Ascending aorta (tissue), 2 donors: ENCODE measurements at places on chromosomes 5 and 9. TPM values are rescaled to one million over a fixed set of nuclear protein-coding genes. Genes with fewer than 3 reads are reported as not detected.

The TNFSF8 gene
- 0.96 TPM for total RNA-seq

The FBN2 gene
- total RNA-seq: 0.11 TPM

The SPINK4 gene
- not detected for total RNA-seq

DNA sequence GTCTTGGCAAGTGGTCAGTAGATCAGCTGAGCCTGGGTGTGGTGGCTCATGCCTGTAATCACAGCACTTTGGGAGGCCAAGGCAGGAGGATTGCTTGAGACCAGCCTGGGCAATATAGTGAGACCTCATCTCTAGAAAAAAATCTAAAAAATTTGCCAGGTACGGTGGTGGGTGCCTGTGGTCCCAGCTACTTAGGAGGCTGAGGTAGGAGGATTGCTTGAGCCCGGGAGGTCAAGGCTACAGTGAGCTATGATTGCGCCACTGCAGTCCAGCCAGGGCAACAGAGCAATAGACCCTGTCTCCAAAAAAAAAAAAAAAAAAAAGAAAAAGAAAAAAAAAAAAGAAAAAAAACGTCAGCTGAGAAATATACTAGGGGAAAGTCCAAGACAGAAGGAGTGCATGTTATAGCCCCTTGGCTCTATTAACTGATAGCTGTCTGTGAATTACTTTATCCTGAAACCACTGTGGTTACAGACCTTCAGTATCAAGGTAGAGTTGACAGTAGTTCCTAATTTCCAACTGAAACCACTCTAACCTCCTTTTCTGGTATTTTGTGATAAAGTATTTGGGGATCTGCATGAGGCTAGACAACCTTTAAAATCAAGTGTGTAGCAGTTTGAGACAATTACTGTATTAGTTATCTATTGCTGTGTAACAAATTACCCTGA, 2.3 kb upstream of the INIP start:
- no peak for DNase-seq
- peaks cover 8% of the 10 kb centered on the region for H3K4me1 ChIP-seq
- H3K27ac ChIP-seq: no peak overlapping the region
- no peak overlapping the region for H3K4me3 ChIP-seq
- H3K27me3 ChIP-seq: no peaks in the 10 kb centered on the region
- H3K36me3 ChIP-seq: no peaks in the 10 kb centered on the region

- no peak for DNase-seq
- no peak overlapping the region for H3K27ac ChIP-seq
- no peaks in the 10 kb centered on the region for H3K27me3 ChIP-seq
- H3K36me3 ChIP-seq: no peaks in the 10 kb centered on the region
Observed at GRCh38 chr5:139839232-139839815, 43.7 kb downstream of the PSD2 start.

DNA sequence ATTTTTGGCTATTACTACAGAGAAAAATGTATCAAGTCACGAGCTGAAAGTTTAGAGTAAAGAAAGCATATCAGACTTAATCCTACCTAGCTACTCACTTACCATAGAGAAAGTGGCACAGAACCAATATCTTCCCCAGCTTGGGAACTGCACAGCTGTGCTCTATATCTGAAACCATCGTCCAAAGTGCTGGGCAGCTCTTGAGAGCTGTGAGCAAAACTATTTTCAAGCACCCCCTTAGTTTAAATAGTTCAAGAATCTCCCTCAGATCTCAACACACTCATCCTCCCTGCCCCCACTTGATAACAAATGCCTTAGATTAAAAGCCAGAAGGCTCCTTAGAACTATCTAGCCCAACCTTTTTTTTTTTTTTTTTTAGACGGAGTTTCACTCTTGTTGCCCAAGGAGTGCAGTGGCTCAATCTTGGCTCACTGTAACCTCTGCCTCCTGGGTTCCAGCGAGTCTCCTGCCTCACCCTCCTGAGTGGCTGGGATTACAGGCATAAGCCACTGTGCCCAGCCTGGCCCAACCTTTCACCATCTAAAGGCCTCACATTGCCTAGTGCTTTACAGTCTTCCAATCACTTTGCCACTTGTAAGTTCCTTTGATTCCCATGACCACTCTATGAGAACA, 94.2 kb upstream of the APC start:
- H3K36me3 ChIP-seq: no peaks in the 10 kb centered on the region
- H3K4me3 ChIP-seq: no peak overlapping the region
- H3K27me3 ChIP-seq: no peaks in the 10 kb centered on the region
- H3K27ac ChIP-seq: no peak overlapping the region
- H3K4me1 ChIP-seq: no peaks in the 10 kb centered on the region

GRCh38 chr5:12272389-12272788, 368.1 kb upstream of the CTNND2 start:
- no peaks in the 10 kb centered on the region for H3K4me1 ChIP-seq
- no peak overlapping the region for H3K4me3 ChIP-seq
- DNase-seq: no peak
- no peaks in the 10 kb centered on the region for H3K36me3 ChIP-seq
- no peak overlapping the region for H3K27ac ChIP-seq

DNA sequence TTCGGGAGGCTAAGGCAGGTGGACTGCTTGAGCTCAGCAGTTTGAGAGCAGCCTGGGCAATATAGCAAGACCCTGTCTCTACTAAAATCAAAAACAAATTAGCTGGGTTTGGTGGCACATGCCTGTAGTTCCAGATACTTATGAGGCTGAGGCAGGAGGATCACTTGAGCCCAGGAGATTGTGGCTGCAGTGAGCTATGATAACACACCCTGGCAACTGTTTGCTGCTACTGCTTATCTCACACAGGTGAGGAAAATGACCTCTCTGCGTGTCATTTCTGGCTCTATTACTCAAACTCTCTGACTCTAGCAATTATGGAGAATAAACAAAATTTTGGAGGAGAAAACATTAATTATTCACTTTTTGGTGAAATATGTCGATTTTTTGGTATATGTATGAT, 45.3 kb upstream of the TMC1 start:
- H3K36me3 ChIP-seq: no peaks in the 10 kb centered on the region
- no peaks in the 10 kb centered on the region for H3K4me1 ChIP-seq
- H3K4me3 ChIP-seq: no peak overlapping the region
- H3K27me3 ChIP-seq: no peaks in the 10 kb centered on the region
- DNase-seq: no peak
